ENCODE measurements at places on chromosomes 12 and 14.
A peak's percentile ranks its signal among the peaks of the same experiment; 100 is the strongest.

DNA sequence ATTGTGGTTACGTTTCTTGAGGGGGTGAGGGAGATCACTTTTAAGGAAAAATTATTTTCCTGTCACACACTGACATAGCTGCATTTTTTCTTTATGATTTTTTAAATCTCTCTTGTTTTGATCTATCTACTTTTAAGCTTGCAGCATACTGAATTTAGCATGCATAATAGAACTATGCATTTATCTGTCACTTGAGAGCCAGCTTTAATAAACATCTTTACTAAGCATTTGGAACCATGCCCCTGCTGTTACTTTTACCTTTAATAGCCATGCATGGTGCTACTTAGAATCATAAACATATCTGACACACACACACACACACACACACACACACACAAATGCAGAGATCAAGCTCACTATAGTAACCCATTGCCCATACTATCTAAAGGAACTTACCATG lies 486.2 kb downstream of the NELL2 start:
- DNase-seq: no peak

- DNase-seq: no peak
Observed at GRCh38 chr12:65699251-65699650, 125.0 kb upstream of the HMGA2 start.

DNA sequence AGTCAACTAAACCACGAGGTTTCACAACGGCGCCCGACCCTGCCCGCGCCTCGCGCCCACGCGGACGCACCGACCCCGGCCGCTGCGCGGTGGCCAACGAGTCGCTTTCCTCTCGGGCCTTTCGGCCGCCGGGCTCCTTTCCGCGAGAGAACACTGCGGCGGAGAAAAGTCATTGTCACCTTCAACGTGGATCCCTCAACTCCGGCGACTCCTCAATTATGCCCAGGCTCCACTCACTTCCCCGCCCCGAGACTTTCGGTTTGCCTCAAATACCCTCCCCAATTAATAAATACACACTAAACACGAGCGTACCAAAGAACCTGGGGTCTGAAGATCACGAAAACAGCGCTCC lies 450 bp downstream of the SINHCAF start:
- DNase-seq: peak; percentile 47

GRCh38 chr14:68840454-68840853 lies 47.6 kb upstream of the ZFP36L1 start:
- DNase-seq: no peak

GRCh38 chr12:27233814-27234213 lies 10.3 kb upstream of the STK38L start:
- no peak for DNase-seq

GRCh38 chr12:50187084-50187900 lies 20.1 kb upstream of the CERS5 start:
- no peak for DNase-seq

DNA sequence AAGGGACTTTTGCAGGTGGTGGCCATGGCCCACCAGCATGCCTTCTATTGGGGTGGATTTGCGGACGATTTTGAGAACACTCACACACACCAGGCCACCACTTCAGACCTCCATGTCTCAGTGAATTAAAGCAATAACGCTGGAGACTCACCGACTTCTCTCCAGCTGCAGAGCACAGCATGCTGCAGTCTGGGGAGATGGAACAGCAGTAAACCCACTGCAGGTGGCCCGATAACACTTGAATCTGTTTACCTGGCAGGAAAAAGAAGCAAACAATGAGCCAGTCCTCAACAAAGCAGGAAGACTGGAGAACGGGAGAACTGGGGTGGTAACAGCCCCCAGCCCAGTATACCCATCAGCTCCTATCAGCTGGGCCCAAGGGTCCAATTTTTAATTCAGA lies 21.6 kb downstream of the RFC5 start:
- DNase-seq: no peak

- no peak for DNase-seq
Observed at GRCh38 chr12:65454115-65454787, 175.8 kb downstream of the MSRB3 start.

DNA sequence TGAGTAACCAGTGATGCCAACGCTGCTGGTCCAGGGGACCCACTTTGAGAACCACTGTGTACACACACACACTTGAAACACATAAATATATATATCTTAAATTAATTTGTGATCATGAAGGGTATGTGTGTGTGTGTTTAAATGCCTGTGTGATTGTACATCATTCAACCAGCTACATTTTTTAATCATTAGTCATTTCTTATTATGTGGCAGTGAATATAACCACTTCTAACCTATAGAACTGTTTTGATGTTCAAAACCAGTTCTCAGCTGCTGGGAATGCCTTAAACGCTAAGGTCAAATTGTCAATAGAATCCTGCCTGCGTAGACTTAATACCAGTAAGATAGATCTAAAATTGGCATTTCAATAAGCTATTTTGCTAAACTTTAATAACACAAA lies 330.0 kb downstream of the SYT1 start:
- DNase-seq: no peak

- no peak for DNase-seq
Observed at GRCh38 chr12:27497446-27497845, 26.6 kb upstream of the PPFIBP1 start.

DNA sequence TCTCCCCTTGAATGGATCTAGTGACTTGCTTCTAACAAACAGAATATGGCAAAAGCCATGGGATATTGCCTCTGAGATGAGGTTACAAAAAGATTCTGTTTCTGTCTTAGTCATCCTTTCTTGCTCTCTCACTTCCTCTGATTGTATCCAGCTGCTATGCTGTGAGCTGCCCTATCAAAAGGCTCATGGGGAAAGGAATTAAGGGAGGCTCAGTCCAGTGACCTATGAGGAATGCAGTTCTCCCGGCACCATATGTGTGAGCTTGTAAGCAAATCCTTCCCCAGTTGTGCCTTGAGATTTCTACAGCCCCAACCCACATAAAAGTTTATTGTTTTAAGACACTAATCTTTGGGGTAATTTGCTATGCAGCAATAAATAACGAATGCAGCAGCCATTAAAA lies 183.1 kb downstream of the KLHL28 start:
- DNase-seq: no peak

GRCh38 chr14:101558739-101559240 lies 2.5 kb upstream of the DIO3 start:
- no peak for DNase-seq

GRCh38 chr14:101462726-101463565 lies 98.3 kb upstream of the DIO3 start:
- DNase-seq: no peak

DNA sequence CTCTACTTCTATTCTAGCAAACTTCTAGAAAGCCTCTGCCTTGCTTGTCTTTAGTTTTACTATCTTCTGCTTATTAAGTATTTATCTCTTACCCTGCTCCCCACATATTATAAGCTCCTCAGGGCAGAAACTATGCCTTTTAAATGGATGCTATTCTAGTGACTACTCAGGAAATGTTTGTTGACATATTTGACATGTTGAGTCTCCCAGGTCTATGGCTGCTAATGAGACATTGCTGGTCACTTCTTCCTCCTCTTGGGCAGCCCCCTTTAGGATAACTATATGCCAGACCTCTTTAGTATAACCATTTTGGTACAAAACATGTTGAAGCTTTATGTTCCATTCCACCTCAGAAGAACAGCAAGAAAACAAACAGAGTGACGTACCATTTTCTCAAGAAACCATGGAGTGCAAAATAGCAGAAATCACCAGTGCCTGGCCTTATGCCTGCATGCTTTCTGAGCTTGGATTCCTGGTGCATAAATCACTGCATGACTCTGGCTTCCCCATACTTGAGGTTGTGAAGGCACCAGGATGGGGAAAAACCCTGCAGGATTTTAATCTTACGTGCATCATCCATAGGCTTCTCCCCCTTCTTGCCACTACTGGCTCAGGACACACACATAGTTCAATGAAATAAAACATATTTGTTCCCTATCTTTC lies 202.6 kb downstream of the TMX1 start:
- DNase-seq: no peak

DNA sequence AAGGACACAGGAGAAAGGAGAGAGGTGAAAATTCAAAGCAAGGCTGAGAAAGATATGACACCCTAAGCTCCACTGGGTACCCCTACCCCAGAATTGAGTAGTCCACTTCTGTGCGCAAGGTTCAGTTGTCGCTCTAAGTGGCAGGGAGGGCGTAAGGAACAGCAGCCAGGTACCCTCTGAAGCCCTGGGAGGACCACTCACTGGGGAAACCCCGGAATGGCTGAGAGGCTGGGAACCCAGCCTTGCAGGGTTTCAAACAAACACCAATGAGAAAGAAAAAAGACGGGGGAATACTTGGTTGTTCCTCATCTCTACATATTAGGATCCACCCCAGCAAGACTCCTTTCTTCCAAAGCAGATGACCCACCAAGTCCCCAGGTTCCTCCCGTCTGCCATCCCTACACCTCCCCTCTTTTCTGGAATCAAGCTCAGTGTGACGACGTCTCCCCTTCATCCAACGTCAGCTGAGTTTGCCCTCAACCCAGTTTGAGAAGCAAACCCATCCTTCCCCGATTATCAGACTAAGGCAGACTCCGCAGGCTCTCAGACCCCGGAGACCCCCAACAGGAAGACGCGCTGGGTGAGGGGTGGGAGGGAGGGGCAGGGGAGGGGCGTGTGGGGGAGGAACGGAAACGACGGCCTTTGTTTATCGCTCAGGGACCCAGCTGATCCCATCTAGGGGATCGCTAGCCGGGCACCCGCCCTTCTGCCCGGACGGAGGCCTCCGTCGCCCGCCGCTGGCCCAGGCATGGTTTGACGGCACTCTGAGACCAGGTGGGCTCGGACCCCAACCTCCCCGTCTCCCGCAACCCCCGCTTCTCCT lies 795 bp downstream of the LMBR1L start:
- no peak for DNase-seq

GRCh38 chr14:50932592-50933495 lies 11.4 kb downstream of the PYGL start:
- no peak for DNase-seq

- DNase-seq: no peak
Observed at GRCh38 chr12:103470664-103471063, 25.1 kb downstream of the C12orf42 start.

GRCh38 chr12:3161861-3162260 lies 84.7 kb downstream of the TSPAN9 start:
- DNase-seq: no peak

DNA sequence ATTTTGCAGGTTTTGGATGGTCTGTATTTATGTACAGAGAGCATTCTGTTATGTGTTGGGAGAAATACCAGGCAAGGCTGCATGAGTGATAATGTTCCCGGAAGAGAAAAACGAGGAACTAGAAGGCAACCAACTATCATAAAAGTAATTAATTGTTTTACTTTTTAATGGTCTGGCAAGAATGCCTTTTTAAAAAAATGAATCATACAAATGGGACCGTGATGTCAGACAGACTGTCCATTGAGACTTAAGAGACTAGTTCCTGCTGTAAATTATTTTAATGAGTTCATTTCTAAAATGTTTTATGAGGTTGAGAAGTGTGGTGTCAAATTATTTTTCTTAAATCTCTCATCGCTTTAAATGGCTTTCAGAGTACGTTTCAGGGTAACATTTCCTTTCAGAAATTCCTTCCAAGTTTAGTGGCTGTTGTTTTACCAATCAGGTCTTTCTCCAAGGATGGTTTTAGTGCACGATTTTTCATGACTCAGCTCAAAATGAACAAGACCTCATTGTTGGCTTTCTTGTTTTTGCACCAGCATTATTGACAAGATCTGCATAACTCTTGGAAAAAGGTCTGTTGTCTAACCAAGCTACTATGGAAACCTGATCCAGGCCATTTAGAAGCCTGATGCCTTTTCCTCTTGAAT lies 86.1 kb upstream of the ARHGAP5 start:
- no peak for DNase-seq

DNA sequence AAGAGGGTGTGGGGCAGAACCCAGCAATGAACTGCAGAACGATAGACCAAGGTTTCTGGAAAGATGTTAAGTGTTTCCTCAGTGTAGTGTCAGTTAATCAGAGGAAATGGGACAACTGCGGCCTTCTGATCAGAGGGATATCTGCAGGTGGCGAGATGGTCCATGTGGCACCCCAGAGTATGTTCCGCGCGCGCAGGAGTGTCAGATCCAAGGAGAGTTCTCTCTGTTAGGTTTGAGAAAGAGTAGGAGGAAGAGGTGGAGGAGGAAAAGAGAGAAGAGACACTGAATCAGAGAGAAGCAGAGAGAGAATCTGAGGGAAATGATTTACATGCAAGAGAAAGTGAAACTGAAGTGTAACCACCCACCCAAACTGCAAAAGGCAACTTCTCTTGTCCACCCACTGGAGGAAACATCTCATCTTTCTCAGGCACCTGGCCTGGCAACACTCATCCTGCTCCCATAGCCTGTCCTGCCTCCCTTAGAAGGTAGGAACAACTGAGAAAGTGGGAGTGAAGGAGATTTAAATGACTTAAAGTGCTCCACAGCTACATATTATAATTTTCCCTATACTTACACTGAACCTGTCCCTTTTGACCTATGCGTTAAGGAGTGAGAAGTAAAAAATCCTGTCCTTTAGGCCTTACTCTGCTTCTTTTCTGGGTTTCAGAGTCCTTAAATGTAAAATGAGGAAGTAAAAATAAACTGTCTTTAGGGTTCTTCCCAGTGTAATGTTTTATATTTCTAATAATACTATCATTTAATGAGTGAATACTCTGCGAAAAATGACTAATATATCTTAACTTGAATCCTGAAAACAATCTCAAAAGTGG lies 6.8 kb upstream of the TESPA1 start:
- DNase-seq: peak; percentile 26

- no peak for DNase-seq
Observed at GRCh38 chr14:103189481-103190470, 66.5 kb downstream of the TNFAIP2 start.

GRCh38 chr14:68888883-68889282 lies 90.2 kb downstream of the ACTN1 start:
- DNase-seq: no peak

GRCh38 chr14:22598896-22599244 lies 770 bp downstream of the ABHD4 start:
- peak; percentile 39 for DNase-seq

DNA sequence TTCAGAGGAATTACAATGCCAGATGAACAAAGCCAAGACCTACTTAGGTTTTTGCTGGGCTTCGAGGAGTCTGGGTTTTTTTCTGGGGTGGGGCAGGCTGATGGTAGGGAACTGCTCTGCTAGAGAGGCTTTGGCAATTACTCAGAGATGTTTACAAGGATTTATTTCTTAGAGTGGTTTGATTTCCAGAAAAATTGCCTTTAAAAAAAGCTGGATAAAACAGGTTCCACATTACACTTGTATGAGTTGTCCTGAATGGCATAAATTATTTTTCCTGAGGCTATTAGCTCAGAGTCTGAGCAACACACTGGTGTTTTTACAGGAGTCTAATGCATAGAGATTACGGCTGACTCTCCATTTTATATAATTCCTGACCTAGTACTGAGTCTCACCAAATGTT lies 118.5 kb upstream of the FRMD6 start:
- DNase-seq: no peak
